ENCODE measurements at places on chromosomes 6 and 20.

DNA sequence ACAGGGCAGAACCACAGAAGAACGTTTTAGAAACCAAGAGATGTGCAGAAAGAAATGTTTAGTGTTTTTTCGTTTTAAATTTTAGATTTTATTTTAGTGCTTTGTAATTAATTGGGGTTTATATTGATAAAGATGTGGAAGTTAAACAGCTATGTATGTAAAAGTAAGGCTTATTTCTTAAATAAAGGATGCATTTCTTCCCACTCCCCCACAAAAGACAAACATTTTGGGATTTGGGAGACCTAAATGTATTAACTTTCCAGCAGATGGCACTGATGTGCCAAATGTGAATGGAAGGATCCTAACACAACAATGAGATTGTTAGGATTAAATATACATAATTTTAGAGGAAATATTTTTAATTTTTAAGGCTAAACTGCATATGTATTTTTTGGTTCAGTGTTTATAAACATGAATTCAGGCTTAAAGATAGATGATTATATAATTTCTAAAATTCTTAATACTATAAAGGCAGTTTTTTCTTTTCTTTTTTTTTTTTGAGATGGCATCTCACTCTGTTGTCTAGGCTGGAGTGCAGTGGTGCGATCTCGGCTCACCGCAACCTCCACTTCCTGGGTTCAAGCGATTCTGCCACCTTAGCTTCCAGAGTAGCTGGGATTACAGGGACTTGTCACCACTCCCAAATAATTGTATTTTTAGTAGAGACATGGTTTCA, 12.0 kb downstream of the PFDN4 start:
- DNase-seq: no peak

DNA sequence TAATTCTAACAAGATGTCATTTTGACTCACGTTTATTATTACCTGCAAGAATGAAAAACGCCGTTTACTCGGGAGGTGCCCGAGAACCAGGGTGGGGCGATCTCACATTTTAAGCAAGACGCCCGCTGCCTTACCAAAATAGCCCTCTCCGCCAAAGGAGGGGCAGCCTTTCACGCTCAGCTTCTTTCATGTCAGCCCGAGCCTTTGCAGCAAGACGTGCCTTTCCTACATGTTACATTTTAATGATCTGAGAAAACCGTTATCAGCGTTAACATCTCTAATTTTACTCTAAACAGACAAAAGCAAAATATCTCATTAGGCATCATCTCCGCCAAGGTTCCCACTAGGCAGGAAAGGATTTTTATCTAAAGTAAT, 2.0 kb downstream of the BACH2 start:
- DNase-seq: no peak

- no peak for DNase-seq
These were observed 30.1 kb downstream of the HDDC2 start for GRCh38 chr6:125271486-125272159.

DNA sequence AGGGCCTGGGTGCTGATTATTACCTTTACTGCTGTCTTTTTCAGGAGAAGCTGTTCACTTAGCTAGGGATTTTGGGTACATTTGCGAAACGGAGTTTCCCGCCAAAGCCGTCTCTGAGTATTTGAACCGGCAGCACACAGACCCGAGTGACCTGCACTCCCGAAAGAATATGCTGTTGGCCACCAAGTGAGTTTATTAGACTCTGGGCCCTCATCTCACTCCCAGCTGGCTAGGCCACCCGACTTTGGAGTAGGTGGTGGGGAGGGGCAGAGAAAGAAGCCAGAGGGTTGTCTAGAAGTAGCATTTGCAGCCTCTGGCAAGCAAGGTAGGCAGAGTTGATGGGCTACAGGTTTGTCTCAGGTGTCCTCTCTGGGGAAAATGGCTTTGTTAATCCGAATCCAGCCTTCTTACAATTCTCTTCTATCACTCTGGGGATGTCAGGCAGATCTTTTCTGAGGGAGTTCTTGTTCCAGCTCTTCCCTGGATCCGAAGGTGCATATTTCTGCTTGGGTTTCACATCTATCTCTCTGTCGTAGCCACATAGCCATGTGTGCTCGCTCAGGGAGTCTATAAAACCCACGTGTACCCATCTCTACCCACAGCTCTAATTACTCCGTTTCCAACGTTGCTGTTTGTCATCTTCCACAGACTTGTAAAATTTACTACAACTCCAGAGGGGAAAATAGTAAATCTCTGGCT, 21.6 kb downstream of the TFAP2B start:
- DNase-seq: no peak

GRCh38 chr6:46888578-46888977, 33.2 kb downstream of the ADGRF5 start:
- DNase-seq: no peak
